GM13977 (cell line): ENCODE measurements at places on chromosomes 13 and 19.
A peak's percentile ranks its signal among the peaks of the same experiment; 100 is the strongest.

GRCh38 chr13:75931116-75931515 is 295.0 kb downstream of the LMO7 start:
- no peak for DNase-seq

DNA sequence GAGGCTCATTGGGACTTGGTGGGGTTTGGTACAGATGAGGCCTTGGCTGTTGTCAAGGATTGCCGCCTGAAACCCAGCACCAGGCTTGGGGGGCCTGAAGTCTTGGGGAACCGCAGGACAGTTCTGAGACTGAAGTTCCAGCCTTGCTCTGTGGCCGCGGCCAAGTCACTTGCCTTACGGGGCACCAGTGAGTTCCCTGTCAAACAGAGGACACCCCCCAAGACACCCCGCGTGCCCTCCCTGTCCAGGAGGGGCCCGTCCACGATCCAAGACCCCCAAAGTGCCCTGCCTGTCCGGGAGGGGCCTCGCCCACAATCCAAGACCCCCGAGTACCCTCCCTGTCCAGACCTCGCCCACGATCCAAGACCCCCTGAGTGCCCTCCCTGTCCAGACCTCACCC is 2.5 kb downstream of the CDC34 start:
- no peak for DNase-seq

DNA sequence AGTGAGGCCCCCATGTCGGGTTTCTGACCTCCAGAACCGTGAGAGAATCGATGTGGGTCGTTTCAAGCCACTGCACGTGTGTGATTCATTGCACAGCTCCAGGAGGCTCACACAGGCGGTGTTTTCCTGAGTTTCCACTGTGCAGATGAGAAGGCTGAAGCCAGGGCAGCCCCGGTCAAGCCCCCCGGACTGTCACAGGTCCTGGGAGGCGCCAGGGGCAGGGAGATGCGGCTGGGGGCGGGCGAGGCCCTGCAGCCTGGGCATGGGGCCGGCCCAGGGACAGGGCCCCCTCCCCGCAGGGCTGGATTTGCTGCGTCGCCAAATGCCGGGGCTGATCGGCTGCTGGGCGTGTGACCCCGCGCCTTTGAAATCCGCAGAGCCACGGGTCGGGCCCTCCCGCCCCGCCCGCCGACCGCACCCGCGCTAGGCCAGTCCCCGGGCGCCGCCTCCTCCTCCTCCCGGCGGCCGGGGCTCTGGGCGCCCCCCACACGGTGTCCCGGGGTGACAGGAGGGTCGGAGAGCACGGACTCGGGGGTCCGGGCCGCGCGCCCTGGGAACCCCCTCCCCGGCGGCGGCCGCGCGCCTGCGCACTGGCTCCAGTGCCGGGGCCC is 9.9 kb upstream of the MKNK2 start:
- no peak for DNase-seq

GRCh38 chr19:10501971-10502523 is 1.1 kb downstream of the KEAP1 start:
- DNase-seq: peak; percentile 76

- DNase-seq: no peak
Measured at GRCh38 chr19:21680671-21681070, 86.7 kb downstream of the ZNF100 start.
